ENCODE measurements at places on chromosomes 2 and 18. TPM values are rescaled to one million over a fixed set of nuclear protein-coding genes. Genes with fewer than 3 reads are reported as not detected.

DNA sequence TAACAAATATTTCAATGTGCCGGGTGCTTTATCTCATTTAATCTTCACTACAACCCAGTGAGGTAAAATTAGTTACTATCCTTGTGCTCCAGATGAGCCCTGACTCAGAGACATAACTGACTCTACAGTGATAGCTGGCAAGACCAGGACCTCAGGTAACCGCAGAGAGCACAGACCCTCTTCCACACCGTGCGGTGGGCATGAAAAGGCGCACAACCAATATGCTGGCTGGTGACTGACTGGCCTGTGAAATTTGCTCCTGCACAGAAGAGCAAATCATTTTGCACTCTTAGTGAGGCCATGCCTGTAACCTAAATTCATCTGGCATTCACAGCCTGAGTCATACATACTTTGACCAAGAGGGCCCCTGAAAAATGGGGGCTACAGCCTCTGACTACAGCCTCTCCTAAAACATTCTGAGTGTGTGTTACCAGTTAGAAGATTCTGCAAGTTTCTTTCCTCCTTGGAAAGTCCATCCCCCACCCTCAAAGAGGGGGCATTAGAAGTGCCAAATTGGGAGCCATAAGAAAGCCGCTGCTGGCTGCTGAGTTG is 22.4 kb upstream of the MSGN1 start:
- DNase-seq = no peak

GRCh38 chr2:42980764-42981416 is 188.5 kb upstream of the HAAO start:
- no peak for DNase-seq

DNA sequence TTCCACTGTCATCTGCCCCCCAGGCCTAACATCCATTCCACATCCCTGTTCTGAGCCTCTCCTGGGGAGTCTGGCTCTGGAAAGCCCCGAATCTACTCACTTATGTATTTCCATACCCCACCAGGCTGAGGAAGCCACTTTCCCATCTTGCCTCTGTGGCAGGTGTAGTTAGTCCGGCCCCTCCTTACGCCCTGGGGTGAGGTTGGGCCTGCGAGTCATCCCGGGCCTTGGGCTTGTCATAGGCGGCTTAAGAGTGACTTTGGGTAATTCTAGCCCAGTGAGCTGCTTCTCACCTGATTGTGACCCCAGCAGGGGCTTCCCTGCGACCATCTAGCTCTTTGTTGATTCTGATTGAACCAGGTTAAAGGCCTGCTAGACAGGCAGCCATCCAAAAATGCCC is 21.1 kb downstream of the PCARE start:
- DNase-seq = peak; percentile 26

DNA sequence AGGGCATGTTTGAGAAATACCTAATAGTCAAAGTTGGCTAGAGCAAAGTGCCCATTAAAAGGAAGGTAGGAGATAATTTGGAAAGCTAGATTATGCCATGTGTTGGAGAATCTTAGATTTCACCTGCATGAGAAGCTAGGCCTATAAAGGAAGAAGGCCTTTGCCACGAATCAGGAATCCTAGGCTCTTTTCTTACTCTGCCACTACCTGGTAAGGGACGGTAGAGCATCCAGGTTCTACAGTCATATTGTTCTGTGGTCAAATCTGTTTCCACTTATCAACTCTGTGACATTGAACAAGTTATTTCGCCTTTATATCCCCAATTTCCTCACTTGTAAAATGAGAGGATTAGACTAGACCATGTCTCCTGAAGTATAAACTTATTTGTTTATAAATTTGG is 3.6 kb upstream of the KCNJ3 start:
- no peak for DNase-seq

Gene NGEF
- total RNA-seq = 7.8 TPM
